GM12892 (cell line): ENCODE measurements at places on chromosomes 6 and 20.

- no peak for DNase-seq
Measured at GRCh38 chr6:71079677-71080076, 122.8 kb upstream of the B3GAT2 start.

DNA sequence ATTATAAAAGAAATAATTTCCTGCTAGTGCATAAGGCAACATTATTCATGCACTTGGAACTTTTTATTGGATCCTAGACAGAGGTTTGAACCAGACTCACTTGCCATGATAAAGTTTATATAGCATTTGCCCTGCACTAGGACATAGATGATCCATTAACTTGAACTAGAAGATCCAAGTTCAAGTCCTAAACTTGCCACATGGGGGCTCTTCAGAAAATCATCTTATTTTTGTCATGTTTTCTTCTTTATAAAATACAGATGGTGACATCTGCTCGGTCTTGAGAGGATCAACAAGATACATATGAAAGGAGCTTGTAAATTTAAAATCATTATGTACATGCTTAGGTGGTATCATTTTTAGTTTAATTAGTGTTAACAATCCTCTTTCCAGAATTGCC lies 94.5 kb downstream of the SIM1 start:
- no peak for DNase-seq

- DNase-seq = no peak
Measured at GRCh38 chr20:23066772-23067171, 17.3 kb upstream of the THBD start.

GRCh38 chr6:79894939-79895338 lies 52.4 kb downstream of the ELOVL4 start:
- no peak for DNase-seq

GRCh38 chr6:6643398-6643797 lies 54.9 kb downstream of the LY86 start:
- no peak for DNase-seq

GRCh38 chr20:59571551-59572314 lies 32.6 kb upstream of the PHACTR3 start:
- peak; percentile 70 for DNase-seq

DNA sequence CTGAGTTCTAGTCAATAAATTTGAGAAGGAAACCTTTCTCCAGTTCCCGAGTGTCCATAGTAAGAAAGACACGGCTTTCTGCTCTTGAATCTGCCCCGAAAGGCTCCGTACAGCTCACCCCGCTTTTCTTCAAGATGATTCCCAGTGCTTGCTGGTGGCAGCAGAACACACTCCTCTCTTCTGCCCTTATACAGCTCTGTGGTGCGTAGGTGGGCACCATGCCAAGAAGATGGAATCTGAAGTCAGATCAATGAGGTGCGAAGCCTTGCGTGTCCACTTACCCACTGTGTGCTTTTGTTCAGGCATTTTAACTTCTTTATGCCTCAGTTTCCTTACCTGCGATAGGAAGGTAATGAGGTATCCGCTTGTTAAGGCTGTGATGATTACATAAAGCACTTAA lies 142.2 kb downstream of the WDR27 start:
- no peak for DNase-seq

- DNase-seq = no peak
Measured at GRCh38 chr6:156440688-156441087, 336.5 kb upstream of the ARID1B start.

- DNase-seq = no peak
Measured at GRCh38 chr20:37837924-37838323, 65.0 kb upstream of the VSTM2L start.

DNA sequence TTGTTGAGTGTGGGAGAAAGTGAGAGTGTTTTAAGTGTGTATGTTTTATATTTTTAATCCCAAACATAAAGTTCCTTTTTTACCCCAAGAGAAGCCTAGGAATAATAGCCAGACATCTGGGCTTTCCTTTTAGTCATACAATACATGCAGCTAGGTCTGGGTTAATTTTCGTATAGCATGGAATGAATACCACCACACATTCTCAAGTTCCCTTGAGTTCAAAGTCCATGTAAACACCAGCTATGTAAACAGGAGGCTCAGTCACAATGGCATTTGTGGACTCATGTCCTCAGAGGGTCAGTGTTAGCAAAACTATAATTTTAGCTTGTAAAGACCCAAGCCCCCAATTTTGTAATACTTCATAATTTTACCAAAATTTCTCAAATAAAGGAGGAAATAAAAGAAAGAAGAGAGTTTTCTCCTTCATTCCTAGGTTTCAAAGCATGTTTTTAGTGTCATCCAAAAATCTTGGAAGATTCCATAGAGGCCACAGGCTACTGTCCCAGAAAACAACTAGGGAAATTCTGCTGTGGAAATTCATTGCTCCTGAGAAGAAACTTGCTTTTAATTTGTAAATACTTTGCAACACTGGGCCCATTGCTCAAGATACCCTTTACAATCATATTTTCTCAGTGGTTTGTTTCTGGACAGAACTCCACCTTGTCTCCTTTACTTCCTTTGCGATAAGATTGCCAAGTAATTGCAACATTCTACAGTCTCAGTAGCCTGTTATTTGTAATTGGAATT lies 671.2 kb downstream of the COL12A1 start:
- DNase-seq = no peak

GRCh38 chr6:39199976-39200375 lies 29.3 kb downstream of the KCNK5 start:
- DNase-seq = no peak

DNA sequence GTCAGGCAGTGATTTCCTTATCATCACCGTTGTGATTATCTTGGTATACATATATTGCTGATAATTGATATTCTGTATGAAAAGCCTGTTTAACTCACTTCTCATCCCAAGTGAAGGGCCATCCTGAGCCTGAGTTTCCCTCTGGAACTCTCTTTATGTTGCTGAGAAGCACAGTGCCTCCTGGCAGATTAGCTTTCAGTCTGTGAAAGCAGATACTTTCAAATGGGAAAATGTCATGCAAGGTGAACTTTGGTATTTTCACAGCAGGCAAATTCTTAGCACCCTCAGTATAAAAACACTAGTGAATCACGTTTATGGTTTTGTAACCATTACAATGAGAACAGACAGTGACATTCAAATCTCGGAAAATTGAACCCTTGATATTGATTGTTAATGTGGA lies 151.6 kb downstream of the PRIM2 start:
- no peak for DNase-seq

DNA sequence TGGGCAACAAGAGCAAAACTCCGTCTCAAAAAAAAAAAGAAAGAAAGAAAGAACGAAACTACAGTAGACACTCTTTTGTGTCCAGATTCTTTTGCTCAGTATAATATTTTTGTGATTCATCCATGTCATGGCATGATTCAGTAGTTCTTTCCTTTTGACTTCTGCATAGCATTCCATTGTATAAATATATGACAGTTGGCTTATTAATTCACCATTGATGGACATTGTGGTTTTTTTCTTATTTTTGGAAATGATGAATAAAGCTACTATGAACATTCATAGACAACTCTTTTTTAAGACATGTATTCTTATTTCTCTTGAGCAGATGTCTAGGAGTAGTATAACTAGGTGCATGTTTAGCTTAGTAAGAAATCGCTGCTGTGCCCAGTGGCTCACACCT lies 10.3 kb upstream of the IER3 start:
- DNase-seq = no peak

DNA sequence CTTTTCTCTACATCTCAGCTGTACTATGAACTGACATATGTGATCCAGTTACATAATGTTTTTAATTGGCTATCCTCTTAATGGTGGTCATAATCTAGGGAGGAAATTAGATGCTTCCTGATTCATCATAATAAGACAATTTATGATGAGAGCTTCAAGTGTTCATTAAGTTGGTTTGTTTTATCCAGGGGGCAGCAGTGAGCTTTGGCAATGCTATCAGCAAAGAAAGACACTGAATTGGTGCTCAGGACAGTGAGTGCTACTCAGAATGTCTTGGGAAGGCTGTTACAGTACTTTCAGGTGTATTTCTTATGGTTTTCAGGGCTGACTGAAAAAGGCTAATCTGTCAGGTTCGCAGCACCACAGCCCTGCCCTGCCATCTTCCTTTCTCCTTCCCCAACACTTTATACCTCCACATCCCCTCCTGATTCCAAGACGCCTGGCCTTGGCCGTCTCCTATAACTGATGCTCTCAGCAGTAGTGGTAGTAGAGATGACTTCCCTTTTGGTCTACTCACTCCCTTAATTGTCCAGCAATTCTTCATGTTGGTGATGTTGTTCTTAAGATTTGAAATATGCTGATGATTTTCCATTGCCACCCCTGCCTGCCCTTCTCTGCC lies 67.0 kb upstream of the TNFAIP3 start:
- no peak for DNase-seq

GRCh38 chr20:50215926-50216325 lies 25.3 kb downstream of the CEBPB start:
- DNase-seq = no peak

- no peak for DNase-seq
Measured at GRCh38 chr20:54692168-54692887, 216.9 kb downstream of the DOK5 start.

DNA sequence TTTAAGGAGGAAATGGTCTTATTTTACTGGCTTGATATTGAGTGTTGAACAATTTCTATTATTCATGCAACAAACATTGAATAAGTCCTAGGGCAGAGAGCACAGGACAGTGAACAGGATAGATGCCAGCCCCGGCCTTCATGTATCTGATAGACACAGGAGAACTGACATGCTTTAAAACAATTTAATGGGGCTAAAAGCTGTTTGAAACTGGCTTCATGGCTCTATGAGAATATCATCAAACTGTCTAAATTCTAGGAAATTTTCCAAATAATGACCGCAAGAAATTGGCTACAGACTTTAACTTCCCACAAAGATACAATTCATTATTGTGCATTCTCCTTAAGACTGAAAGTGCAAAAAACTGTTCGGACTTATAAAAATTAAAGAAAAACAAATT lies 69.0 kb downstream of the ID4 start:
- no peak for DNase-seq

DNA sequence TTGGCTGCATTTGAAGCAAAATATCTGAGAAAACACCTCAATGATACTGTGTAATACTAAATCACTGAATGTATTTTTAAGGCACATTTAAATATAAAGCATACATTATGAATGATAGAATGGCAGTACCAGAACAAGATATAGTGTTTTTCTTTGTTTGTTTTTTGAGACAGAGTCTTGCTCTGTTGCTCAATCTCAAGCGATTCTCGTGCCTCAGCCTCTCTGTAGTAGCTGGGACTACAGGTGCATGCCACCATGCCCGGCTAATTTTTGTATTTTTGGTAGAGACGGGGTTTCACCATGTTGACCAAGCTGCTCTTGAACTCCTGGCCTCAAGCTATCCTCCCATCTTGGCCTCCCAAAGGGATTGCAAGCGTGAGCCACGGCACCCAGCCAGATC lies 2.3 kb upstream of the BICRAL start:
- DNase-seq = no peak

DNA sequence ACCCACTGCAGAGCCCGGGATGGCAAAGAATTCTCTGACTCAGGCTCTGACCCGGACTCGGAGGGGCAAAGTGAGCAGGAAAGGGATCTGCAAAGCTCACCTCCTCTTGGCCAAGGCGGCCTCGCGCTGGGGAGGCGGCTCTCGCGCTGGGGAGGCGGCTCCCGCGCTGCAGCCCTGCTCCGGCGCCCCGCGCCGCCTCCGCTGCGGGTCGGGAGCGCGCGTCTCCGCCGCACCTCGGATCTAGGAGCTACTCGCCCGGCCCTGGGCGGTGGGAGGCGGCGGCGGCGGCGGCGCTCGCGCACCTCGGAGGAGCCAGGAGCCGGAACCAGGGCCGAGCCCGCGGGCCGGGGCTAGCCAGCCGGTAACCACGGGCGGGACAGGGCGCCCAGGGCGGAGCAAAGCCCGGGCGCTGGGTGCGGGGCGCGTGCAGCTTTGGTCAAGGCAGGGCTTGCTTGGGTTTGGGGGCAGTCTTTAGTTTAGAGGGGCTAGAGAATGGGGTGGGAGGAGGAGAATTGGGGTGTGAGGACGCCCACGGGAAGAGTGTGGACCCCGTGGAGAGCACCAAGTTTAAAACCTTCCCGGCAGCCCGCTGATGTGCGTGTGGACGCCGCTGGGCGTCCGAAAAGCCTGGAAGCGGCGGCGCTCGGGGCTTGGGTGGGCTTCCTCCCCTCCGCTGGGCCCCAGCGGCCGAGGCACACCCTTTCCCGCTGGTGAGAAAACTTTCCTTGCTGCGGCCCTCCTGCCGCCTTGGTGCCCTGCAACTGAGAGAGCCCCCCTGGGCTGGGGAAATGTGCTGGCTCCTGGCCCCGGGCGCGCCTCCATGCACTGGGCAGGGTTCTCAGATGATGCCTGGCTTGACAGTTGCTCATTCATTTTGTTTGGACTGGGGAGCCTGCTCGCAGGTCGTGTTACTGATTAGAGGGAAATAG lies at the start of gene MRAP2:
TSS of gene MRAP2 (plus strand) at position 250 of the 929 bp plus-strand sequence. CDS start 21,547 bp downstream, outside the sequence.
- no peak for DNase-seq

GRCh38 chr6:52603000-52603795 lies 26.3 kb upstream of the TRAM2 start:
- DNase-seq = no peak

DNA sequence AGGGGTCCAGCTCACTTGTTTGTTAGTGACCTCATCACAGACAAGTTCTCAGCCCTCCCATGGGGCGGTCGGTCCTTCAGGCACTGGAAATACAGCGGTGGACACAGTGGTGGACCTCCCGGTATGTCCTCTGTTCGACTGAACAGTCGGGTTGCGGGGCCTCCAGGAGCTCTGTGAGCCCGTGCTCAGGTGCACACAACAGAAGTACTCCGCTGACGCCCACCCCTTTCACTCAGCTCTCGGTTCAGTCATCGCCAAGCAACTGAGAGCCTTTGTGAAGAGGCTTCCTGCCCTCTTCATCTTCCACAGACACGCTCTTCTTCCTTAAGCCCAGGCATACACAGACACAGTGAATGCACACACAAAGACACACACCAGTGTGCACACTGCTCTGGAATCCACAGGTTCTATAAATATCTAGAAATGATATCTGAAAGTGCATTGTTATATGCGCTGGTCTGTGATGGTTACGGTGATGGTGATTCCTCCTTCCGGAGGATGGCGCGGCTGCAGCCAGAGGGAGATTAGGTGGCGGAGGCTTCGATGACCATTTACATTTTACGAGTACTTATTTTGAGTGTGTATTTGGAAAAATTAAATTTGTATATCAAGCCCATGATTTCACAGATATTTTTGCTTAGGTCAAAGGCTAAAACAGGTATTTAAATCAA lies 46.8 kb upstream of the BHLHE23 start:
- DNase-seq = no peak

GRCh38 chr20:37911838-37912281 lies 8.9 kb downstream of the VSTM2L start:
- peak; percentile 51 for DNase-seq

DNA sequence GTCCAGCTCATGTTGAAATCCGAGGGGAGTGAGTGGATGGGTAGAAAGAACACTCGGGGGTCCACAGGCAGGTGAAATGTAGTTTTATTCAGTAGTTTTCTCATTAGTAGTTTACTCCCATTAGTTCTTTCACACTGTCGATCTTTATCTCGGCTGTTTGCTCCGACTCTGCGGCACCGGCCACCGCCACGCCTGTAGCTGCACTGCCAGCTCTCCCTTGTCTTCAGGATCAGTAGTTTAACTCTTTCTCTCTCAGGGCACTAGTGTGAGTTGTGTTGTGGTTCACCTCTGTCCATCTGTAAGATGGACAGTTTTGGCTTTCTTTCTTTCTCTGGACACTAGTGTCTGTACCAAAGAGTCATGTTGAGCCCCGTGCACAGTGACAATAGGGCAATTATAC lies 195.7 kb downstream of the LMBRD1 start:
- no peak for DNase-seq
